Jurkat, Clone E6-1 (cell line): ENCODE measurements at places on chromosomes 2 and 18.

DNA sequence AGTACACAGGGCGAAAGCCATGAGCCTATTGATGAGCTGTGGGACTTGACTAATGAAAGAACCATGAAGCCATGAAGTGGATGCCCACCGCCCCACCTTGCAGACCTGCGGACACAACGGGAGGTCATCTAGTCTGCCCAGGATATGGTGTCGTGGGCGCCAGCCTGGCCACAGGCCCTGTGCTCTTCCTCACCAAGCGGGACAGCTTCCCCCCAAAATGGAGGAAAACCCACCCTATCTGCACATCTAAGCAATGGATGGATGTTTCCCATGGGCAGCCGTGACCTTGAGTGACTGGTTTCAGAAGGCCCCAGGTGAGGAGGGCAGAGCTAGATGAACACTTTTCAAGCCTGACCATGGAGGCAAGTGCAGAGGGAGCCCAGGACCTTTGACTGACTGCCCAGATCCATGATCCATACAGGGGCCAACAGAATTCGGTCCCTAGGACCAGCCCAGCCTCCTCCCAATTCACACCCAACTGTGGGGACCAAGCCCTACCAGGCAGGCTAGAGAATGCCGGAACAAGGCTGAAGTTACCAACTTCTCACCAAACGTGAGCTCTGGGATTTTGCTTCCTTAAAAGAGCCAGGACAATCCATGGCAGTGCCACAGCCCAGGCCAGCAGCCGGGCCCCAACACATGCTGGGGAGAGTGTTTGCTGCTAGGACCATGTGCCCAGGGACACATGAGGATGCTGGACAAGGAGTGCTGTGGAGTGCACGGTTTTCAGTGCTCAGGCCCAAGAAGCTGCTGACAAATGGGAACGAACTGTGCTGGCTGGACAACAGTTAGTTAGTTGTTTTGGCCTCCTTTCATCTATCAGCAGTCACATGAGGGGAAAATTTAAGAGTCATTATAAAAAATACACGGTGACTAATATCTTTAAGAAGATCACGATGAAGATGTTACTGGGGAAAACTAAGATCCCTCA, 249.4 kb downstream of the HDAC4 start:
- no peak for DNase-seq

DNA sequence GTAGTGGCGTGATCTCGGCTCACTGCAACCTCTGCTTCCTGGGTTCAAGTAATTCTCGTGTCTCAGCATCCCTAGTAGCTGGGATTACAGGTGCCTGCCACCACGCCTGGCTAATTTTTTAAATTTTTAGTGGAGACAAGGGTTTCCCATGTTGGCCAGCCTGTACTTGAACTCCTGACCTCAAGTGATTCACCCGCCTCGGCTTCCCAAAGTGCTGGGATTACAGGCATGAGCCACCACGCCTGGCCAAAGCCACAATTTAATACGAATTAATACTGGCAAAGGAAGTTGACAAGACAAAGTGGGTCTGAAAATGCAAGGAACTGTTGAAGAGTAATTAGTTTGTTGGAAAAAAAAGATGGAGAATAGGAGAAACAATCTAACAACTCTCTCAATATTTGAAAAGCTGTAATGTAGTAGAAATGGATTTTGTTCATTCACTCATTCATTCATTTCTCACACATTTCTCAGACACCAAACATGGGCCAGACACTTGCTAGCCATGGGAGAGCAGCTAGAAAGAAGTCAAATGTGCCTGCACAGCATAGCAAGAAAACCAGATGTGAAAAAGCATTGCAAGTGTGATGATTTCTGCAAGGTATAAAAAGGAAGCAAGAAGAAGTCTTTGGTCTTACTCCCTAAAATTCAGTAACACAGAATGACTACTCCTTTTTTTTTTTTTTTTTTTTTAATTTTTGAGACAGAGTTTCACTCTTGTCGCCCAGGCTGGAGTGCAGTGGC, 39.4 kb upstream of the ATL2 start:
- no peak for DNase-seq

DNA sequence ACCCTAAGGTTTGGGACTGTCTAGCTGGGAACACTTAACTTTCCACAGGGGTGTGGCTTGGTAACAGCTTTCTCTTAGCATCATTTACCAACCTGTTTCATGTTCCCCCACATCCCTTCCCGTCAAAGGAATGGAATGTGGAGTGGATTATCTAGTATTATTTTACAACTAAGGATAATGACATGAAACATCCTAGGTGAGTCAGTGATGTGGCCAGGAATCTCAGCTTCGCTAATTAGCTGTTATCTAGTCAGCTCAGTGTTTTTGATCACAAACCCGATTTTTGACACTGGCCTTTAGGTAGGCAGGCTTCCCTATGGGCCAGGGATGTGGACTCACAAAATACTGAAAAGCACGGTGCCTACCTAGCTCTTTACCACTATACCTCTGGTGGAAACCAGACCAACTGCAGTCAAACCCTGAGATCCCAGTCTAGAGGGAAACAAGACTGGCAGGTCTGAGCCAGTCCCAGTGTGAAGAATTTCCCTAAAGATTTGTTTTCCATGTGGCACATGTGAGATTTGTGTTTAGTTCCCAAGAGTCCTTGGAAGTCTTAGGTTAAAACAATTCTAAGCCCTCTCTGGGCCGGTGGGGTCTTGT, 2.8 kb upstream of the NRP2 start:
- DNase-seq, result no peak

DNA sequence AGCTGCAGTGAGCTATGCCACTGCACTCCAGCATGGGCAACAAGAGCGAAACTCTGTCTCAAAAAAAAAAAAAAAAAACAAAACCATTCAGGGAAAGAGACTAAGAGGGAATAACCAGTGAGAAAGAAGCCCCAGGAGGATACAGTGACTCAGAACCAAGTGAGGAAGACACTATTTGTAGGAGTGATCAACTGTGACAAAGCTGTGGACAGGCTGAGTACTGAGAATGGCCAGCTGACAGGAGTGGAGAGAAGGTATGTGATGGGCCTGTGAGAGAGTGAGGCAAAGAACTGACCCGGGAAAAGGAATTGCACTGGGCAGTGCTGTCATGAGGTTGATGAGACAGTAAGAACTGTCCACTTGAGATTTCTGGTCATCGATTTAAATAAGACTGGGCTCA, 6.7 kb upstream of the LCT start:
- DNase-seq, result no peak

- DNase-seq, result peak; percentile 70
These were observed 6.7 kb downstream of the SP9 start for GRCh38 chr2:174341293-174341994.
